ENCODE measurements at places on chromosomes 3 and 15.

DNA sequence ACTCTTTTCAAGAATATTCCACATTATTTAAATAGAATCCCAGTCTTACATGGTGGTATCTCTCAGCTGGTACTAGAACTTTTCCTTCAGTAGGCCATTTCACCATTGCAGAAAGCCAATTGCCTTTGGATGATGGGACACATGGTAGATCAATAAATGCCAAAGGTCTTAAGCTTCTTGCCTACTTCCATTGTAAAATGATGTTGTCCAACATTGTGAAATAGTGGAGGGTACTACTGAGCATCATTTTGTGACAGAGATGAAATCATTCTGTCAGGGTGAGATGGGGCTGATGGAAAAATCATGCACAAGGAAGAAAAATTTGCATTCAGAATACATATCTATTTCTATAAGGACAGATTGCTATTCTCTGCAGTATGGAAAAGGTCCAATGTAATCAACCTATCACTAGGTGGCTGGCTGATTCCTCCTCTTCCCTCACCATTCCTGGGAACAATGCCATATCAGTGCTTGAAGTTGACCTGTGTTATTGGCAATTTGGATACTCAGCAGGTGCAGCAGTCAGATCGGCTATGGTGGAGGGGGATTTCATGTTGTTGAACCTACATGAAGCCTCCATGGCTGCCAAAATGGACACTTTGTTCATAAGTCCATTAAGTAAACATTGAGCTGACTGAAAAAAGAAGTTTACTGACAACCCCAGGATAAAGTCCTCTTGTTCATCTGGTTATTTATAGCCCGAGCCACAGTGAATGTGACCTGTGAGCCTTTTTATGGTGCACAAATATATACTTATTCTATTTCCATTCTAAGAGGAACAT, 596.9 kb upstream of the ARPP21 start:
- DNase-seq = no peak

DNA sequence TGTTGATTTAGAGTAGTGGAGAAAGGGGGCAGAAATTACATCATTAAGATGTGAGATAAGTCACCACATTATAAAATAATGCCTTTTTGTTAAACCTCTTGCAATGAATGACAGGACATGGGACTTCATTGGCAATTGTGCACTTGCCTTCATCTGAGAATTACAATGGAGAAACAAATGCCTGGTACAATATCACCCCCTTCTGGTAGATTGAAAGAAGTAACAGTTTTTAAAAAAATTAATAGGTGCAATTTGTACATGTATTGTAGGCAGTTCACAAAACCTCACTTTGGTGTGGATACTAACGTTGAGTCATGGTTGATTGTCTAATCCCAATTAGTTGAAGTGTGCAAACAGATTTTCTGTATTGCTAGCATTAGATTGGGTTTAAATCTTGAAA, 4.6 kb upstream of the P2RY14 start:
- DNase-seq = no peak

DNA sequence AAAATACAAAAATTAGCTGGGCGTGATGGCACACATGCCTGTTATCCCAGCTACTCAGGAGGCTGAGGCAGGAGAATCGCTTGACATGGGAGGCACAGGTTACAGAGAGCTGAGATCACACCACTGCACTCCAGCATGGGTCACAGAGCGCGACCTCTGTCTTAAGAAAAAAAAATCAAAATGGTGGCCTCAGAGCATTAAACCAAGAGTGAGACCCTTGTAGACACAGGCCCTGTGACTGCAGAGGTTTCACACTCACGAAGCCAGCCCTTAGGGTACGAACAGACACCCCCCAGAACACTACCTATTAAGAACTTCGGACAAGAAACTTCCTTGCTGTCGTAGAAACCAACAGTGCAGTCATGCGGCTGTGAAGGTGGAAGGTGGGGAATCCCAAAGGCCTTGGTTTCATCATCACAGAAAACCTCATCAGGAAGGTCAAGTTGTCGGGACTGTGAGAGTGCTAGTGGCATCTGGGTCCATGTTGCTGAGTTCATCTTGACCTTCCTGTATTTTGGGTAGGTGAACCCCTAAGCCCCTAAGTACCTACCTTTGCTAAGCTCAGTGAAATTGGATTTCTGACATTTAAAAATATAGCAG, 4.8 kb upstream of the PDE8A start:
- DNase-seq = peak; percentile 79

DNA sequence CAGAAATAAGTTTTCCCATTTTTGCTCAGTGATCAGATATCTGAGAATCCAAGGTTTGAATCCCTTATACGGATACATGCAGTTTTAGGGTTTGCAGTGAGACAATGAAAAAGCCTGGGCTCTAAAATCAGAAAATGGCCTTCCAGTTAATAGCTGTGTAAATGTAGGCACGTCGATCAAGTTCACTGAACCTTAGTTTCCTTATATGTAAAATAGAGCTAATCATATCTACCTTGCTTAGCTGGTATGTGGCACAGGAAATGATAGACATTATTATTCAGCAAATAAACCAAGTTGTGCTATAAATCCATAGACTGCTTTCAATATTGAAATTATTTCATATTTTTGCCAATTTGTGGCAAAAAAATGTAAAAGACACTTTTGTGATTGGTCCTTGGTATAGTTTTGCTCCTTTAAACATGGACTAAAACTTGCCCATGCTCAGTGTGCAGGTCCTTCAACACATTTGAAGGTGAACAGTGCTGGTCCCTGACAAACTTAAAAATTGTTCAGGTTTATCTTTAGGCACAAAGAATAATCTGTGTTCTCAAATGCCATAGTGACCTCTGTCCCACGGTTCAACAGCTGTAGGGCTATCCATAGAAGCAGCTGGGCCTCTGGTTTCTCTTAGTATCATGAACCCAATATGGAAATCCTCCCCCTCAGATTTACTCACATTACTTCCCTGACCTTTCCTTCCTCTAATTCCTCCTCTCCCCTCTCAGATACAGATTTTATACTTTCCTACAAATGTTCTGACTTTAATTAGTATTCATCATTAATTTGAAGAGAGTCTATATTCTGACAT, 51.0 kb downstream of the CCDC54 start:
- no peak for DNase-seq

GRCh38 chr3:110654843-110655502, 416.6 kb upstream of the NECTIN3 start:
- peak; percentile 4 for DNase-seq

- no peak for DNase-seq
Observed at GRCh38 chr15:94300612-94301011, 69.3 kb downstream of the MCTP2 start.

GRCh38 chr15:98729446-98730042, 81.2 kb downstream of the IGF1R start:
- no peak for DNase-seq

DNA sequence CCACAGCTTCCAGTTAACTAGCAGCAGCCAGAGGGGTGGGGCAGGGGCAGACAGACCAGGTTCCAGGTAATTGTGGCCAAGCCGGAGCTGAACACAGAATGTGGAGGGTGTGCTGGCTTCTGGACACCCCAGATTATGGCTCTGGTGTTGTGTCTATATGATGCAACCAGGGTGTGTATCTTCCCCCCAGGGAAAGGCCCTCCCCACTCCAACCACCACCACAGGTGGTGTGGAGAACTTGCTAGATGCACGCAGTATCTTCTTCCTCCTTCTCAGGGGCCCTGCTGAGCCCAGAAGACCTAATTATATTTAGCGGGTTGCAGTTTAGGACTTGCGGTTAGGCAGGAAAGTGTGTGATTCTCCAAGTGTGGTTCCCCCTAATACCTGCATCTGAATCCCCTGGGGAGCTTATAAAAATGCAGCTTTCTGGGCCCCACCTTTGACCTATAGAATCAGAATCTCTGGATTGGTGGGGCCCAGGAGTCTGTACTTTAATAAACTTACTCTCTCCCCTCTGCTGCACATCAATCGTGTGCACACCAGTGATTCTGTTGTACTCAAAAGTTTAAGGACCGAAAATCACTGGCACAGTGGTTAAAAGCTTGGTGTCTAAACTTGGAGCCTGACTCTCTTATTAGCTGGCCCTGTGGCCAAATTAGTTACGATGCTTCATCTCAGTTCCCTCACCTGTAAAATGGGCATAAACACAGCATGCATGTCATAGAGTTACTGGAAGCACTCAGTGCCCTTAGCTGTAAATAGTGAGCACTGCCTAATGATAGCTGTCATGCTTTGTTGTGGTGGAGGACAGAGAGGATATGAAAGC, 379.1 kb upstream of the PROK2 start:
- DNase-seq = no peak

DNA sequence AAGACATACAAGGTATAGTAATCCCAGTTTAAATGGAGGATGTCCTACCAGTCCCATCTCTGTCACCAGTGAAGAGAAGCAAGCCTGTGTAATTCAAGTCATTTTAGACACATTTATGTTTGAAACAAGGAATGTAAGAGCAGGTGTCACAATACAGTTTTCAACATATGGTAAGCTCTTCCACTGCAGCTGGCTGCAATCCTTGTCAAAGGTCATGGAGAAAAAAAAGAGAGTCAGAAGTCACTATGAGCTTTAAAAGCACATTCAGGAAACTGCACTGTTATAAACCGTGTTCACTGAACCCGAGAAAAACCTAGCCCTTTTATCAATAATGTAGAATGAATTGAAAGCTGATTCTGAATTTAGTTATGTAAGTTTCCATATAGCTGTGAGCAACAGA, 206.4 kb downstream of the NAALADL2 start:
- no peak for DNase-seq

GRCh38 chr3:113018536-113019181, 27.9 kb downstream of the GTPBP8 start:
- DNase-seq = no peak

DNA sequence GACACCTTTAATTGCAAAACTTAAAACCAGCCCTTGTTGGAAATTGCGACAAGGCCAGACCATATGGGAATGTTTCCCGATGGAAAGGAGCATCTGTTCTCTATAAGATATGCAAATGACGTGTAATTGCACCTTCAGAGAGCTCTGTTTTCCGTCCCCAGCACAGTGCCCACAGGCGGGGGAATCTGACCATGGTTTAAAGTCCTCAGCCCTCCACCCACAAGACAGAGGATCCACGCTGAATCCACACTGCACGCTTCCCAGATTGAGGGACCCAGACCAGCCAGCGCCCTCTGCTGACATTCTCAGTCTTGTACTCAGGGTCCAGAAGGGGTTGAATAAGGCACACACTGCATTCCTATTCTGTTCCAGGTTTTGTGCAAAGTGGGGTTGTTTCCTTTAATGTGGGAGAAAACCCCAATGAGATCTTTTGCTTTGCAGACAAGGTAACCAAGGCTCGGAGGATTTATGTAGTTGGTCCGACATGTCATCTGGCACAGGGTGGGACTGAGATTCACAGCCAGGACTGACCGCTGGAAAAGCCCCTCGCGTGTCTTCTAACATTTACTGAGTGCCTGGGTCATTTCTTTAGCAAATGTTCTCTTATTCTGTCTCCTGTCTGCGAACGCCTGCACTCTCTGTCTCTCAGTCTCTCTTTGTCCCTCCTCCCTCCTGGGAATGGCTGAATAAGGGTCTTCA, 36.8 kb upstream of the KLHL25 start:
- peak; percentile 83 for DNase-seq

DNA sequence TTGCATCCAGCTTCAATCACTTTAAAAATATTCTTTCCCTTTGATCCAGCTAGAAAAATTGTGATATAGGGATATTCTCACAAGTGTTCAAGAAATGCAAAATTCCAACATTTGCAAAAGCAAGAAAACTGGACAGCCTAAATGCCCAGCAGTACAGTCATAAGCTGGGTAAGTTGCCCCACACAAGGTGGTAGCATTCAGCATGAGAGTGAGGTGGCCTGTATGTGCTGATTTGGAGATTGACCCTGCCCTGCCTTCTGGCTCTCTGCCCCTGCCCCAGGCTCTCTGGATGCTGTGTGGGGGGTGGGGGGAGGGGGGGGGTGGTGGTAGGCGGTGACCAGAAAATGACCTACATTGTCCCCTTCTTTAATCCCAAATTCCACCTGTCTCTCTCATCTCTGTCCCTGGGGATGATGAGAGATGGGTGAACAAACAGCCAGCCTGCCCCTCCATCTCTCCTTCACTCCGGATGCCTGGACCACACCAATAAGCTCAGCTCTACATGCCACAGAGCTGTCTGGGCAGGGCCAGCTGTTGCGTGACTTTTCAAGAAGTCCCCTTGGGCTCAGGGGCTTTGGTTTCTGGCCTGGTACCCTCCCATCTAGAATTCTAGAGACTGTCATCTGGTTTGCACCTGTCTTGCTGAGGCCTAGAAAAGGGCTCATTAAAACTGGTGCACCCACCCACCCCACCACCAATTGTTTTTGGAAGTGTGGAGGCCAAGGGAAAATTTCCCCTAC, 42.2 kb downstream of the SLC28A1 start:
- DNase-seq = no peak

- DNase-seq = no peak
Observed at GRCh38 chr15:78641102-78641748, at the start of gene CHRNB4. Gene CHRNB4, minus strand, starts transcription at chr15:78641210. Its CDS starts 77 bp downstream, at chr15:78641133.

DNA sequence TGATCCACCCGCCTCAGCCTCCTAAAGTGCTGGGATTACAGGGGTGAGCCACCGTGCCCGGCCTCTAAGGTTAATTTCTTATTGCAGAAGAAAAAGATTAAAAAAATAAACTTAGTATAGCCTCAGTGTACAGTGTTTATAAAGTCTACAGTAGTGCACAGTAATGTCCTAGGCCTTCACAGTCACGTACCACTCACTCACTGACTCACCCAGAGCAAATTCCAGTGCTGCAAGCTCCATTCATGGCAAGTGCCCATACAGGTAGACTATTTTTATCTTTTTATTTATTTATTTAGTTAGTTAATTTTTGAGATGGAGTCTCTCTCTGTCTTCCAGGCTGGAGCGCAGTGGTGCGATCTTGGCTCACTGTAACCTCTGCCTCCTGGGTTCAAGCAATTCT, 3.2 kb upstream of the FLNB start:
- DNase-seq = no peak

DNA sequence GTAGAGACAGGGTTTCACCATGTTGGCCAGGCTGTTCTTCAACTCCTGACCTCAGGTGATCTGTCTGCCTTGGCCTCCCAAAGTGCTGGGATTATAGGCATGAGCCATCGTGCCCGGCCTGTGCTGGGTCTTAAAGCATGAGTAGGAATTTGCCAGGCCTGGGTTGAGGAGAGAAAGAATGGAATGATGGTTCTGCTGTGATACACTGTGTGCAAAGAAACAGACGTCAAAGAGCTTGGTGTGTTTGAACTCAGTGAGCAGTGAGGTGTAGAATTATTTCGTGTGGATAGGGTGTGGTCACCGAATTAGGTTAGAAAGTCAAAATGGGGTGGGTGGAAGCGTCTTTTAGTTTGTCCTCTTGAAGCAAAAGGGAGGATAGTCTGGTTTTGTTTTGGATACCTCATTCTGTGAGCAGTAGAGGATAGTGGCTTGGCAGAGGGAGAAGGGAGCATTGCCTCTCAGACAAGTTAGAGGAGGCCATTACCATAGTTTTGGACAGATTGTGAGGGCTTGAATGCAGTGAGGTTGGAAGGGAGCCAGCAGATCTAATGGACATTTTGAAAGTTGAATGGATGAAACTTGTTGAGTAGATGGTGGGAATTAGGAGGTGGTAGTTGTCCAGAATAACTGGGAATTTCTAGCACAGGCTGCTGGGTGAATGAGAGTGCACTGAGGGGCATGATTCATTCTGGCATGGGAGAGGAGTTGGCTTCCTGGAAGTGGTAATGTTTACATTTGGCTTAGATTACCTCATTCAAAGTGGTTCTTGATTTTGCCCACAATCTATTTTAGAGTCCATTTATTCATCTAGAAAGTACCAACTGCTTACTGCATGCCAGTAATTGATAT, 27.2 kb downstream of the AKAP13 start:
- DNase-seq = peak; percentile 80
